Activated CD8-positive, alpha-beta T cell treated with anti-CD3 and anti-CD28 coated beads, Interleukin-2, amount 10 ng/mL, durations not matched to agents 7 days and 5 days (primary cell): ENCODE measurements at places on chromosomes 7 and 10. TPM values are rescaled to one million over a fixed set of nuclear protein-coding genes. Genes with fewer than 3 reads are reported as not detected.

DNA sequence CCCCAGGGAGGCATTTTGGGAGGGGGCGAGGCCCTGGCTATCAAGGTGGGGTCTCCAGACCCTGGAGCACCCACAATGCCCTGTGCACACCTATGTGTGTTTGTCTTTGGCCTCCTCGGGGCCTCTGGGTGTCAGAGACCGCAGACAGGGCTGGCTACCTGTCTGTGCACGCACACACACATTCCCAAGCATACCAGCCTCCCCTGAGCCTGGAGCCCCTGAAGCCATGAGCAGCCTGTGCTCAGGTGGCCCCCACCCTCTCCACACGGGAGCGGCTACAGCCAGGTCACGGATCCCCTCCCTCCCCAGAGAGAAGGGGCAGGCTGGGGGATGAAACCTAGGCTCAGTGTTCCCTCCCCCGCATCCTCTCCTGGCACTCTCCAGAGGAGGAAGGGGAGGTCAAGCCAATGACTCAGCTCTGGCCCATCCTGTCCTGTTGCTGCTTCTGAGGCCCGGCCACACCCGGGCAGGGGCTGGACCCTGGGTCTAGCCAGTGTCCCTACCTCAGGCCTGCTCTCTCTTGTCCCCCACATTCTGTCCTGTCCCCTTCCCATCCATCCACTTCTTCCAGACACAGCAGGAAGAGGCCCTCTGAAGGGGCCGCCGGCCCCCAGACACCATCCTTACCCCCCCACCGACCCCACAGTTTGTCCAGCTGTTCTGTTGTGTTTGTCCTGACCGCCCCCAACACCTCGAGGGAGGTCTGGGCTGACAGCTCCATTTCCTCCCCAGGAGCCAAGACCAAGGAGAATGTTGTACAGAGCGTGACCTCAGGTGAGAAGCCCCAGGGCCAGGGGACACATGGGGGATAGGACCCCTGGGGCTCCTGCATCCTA lies 720 bp downstream of the SNCG start:
- no peak for DNase-seq

ASAH2B gene
- total RNA-seq, result 1.5 TPM

DNAJB6 gene
- total RNA-seq, result 74.9 TPM

- DNase-seq, result no peak
Observed at GRCh38 chr10:51804866-51805265, 105.5 kb upstream of the CSTF2T start.

DNA sequence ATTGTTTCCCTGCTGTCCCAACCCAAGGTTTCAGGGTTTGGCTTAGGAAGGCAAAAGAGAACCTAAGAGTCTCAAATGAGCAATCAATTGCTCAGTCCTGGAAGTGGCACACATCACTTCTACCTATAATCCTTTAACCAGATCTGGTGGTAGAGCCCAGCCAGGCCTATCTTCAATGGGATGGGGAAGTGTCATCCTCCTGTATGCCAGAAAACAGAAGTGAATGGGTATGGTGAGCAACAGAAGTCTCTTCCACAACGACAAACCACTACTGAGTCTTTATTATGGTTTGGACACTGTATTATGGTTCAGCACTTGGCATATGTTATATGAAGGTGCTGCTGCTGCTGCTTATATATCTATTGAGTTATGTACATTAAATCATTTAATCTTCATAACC lies 3.0 kb upstream of the AKR1B1 start:
- DNase-seq, result no peak
